ENCODE measurements at places on chromosomes 11 and 22. TPM values are rescaled to one million over a fixed set of nuclear protein-coding genes. Genes with fewer than 3 reads are reported as not detected.

Gene TEAD1
- 62.1 TPM for total RNA-seq

Gene AASDHPPT
- 42.0 TPM for total RNA-seq

Gene NNMT
- total RNA-seq, result 26.7 TPM

Gene HTR3B
- total RNA-seq, result not detected

Gene TTC36
- 0.79 TPM for total RNA-seq

Gene RIMBP3B
- total RNA-seq, result 0.10 TPM

Gene OR8G1
- total RNA-seq, result not detected

Gene NOL12
- 16.3 TPM for total RNA-seq

Gene TRIM29
- total RNA-seq, result 206 TPM

Gene GAL3ST3
- not detected for total RNA-seq

DNA sequence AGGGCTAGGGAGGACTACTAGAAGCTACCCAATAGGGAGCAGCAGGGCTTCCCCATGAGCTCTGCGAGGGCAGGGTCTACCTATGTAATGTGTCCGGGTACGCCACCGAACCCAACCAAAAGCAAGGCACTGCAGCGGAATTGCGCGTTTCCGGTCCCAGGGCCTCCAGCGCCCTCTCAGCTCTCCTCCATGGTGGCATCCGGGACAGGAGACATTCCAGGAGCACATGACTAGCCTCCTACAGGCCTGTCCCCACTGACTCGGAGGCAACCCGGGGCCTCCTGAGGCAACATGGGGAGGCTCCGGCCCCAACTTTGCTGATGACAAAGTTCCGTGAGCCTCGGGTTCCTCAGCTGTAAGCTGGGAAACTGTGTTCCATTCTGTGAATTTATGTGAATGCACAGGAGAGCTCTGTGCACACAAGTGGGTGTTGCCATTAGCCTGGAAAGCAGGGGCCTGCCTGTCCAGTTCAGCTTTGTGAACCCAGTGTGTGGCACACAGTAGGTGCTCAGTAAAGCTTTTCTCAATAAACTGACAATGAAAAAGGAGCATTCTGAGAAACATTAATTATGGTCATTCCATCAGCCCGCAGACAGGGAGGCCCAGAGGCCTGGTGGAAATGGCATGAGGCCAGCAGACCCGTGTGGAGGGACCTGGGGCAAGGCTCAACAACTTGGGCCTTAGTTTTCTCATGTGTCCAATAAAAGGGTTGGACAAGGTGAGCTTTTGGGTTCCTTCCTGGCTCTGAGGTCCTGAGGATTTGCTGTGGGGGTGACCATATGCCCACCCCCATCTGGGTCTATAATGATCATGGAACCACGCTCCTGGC lies 50.3 kb downstream of the CHRDL2 start:
- DNase-seq, result no peak

DNA sequence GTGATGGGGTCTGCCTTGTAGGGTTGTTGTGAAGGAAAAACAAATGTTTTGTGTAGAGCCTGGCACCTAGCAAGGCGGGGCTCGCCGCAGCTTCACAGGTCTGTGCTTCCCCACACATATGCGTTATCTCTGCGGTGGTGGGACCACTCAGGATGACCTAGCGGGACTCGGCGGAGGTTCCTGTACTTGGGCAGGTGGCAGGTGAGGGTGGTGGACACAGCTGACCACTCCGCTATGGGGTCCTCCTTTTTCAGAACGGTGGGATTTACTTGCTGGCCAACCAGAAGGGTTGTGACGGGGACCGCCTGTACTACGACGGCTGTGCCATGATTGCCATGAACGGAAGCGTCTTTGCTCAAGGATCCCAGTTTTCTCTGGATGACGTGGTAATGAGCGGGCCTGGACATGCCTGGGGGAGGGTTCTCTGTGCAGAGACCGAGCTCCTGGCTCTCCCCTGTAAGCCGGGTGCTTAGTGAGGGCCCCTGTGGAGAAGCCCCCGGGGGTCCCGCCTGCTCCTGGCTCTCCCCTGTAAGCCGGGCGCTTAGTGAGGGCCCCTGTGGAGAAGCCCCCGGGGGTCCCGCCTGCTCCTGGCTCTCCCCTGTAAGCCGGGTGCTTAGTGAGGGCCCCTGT lies 21.3 kb downstream of the NADSYN1 start:
- no peak for DNase-seq

DNA sequence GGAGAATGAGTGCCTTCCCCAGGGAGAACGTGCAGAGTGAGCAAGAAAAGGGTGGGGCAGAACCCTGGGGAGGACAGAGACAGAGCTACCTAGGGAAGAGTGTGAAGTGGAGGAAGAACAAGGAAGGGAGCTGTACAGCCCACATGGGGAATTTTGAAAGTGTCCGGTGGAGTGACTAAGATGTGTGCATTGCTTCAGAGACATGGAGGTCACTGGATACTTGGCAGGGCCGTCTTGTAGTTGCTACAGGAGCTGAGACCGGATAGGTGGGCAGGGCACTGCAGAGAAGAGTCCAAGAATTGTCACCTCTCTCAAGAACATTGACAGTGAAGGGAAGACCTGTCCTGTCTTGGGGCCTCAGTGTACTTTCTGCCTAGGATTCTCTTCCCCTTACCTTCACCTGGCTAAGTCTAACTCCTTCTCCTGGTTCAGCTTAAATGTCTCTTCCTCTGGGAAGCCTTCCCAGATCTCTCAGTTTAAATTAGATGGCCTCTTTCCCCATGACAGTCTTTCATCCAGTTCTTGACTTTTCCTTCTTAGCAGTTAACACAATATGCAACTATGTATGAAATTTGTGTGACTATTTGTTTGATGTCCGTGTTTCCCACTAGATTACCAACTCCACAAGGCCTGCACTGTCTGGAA lies 9.2 kb upstream of the P2RY6 start:
- DNase-seq, result no peak

- no peak for DNase-seq
These were observed 71.7 kb downstream of the CCDC81 start for GRCh38 chr11:86446163-86446923.

DNA sequence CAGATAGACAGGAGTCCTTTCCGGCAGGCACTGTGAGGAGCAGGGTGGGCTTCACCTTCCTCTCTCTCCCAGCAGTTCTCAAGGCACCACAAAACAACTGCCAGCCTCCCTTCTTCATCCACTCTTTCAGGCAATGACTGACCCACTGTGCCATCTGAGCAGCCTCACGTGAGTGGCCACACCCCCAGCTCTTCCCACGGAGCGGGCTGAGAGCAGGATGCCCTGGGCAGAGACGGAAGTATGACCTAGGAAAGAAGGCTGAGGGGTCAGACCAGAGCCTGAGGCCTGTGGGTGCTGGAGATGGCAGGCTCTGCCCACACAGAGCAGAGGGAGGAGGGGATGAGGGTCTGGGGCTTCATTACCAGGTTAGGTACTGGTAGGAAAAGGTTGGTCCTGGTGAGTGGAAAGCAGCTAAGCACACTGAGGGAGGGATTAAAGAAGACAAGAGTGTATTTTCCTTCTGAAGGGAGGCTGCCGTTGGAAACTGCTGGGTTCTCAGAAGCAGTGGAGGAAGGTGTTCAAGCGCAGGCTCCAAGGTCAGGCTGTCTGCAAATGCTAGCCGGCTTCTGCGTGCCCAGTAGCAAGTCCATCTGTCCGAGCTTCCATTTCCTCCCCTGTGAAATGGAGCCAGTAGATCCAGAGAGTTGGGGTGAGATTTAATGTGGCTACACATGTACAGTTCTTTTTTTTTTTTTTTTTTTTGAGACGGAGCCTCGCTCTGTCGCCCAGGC lies 4.6 kb downstream of the NLRP6 start:
- DNase-seq, result no peak

DNA sequence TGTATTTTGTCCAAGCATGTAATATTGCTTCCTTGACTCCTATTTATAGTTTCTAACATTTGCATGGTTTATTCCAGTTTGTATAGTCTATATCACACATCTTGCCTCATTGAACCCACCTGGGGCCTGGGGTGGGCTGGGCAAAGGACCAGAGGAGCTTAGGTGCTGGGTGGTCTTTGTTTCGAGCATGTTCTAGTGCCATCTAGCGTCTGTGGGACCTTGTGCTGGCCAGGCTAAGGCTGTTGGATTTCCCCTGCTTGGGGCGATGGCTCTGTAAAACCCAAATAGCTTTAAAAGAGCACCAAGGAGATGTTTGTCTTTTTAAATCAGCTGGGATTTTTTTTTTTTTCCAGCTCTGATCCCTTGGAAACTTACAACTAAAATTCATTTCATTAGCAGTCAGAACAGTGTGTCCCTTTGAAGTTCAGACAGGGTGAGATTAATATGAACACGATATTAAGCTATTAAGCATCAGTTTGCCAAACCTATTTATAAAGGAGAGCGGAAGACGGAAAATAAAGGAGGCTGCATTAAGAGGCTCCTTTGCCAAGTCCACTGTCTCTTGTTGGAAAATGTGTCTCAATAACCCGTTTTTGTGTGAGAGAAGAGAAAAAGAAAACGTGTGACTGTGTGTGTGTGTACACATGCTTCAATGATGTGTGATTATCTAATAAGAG lies 157.4 kb downstream of the COMMD9 start:
- DNase-seq, result peak; percentile 64

- DNase-seq, result no peak
These were observed 2.9 kb downstream of the CLCF1 start for GRCh38 chr11:67370351-67371076.

GRCh38 chr11:93733474-93733873 lies 7.8 kb downstream of the TAF1D start:
- no peak for DNase-seq

DNA sequence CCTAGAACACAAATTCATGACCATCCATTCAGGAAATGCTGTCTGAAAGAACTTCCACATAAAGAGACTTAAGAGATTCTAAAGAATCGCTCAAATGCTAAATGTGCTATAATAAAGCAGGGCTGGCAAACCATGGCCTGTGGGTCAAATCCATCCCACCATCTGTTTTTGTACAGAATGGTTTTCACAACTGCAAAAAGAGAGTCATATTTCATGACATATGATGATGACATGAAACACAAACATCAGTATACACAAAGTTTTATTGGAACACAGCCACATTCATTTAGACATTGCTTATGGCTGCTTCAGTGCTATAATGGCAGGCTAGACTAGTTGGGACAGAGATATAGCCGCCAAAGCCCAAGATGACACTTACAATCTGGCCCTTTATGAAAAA lies 85.1 kb downstream of the RRAS2 start:
- no peak for DNase-seq

- DNase-seq, result no peak
These were observed 13.2 kb downstream of the MPZL3 start for GRCh38 chr11:118238929-118239328.

GRCh38 chr11:65953471-65953870 lies 8.1 kb upstream of the SART1 start:
- no peak for DNase-seq

- DNase-seq, result no peak
These were observed 68.3 kb upstream of the TSPAN18 start for GRCh38 chr11:44658506-44658850.

DNA sequence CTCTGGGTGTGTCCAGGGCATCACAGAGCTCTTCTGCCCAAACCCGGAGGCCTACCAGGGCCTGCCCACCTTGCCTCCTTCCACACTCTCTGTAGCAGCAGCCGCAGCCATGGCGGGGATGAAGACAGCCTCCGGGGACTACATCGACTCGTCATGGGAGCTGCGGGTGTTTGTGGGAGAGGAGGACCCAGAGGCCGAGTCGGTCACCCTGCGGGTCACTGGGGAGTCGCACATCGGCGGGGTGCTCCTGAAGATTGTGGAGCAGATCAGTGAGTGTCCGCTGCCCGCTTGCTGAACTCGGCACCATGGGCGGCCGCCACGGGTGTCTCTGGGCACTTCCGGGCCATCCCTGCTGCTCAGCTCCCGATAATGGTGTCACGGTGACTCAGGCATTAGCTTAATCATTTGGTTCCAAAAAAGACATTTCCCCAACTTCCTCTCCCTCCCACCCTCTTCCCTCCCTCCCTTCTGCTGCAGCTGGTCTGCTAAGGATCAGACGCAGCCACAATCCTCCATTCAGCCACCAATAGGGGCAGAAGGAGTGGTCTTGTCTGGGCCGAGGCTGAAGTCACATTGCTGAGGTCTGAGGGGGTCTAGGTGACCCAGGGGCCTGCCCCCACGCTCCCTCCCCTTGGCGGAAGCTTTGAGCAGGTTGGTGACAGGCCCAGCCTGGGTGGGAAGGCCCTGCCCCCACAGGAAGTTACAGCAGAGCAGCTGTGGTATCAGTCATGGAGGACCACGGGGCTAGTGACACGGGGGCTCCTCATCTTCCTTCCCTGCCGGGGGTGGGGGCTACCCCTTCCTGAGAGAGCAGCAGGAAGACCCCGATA lies 950 bp downstream of the FERMT3 start:
- peak; percentile 64 for DNase-seq

DNA sequence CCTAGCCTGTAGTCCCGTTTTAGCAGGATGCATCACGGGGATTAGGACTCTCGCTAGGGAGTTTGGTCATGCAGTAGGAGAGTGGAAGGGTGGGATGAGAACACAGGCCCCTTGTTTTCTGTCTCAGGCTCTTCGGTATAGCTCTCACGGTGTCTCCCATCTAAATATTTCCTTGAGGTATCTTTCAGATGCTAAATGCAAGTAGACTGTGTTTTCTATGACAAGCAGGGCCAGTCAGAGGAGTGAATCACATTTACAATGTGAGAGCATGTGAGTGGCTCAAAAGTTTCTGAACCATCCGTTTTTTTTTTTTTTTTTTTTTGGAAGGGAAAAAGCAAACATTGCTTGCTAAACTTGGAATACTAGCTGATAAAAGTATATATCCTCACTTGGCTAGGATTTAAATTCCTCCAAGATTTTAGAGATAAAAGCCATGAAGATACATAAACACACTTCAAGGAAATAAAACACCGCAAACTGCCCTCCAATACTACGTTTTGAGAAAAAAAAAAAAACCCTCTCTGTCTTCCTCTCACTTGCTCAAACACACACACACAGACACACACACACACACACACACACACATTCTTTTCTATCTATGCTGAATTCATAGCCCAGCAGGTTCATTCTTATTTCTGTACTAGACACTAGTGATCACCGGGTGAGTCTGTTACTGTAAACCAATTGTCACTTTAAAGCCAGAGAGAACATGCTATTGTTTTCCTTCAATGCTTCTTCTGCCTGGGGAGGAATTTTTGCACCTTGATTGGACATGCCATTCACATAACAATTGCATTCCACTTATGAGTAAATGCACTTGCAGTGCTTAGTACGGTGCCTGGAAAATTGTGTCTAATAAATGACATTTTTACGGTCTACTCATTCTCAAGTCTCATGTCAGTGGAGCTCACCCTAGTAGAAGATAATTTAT lies 224.6 kb upstream of the CCDC90B start:
- DNase-seq, result no peak

Measured in skin of body (tissue), 3 donors.